Right ventricle myocardium superior (tissue), 1 donor: ENCODE measurements at places on chromosomes 7 and 10. TPM values are rescaled to one million over a fixed set of nuclear protein-coding genes. Genes with fewer than 3 reads are reported as not detected.

IL2RA gene
- total RNA-seq: 2.3 TPM

OR2A12 gene
- not detected for total RNA-seq

SFRP4 gene
- 0.59 TPM for total RNA-seq

HGF gene
- 1.6 TPM for total RNA-seq

LBX1 gene
- not detected for total RNA-seq

CYP3A5 gene
- not detected for total RNA-seq

GRID2IP gene
- total RNA-seq: not detected

OR13A1 gene
- total RNA-seq: not detected

LRRD1 gene
- not detected for total RNA-seq

MALRD1 gene
- total RNA-seq: 1.1 TPM

DMTF1 gene
- total RNA-seq: 26.8 TPM

SLC37A3 gene
- total RNA-seq: 9.5 TPM

SERPINE1 gene
- 1.6 TPM for total RNA-seq

AKR1C4 gene
- total RNA-seq: not detected

KCP gene
- total RNA-seq: 0.11 TPM

SLC39A12 gene
- total RNA-seq: not detected

DNAJB6 gene
- total RNA-seq: 191 TPM

DDIT4 gene
- total RNA-seq: 54.8 TPM

SH2D4B gene
- total RNA-seq: not detected

CALHM3 gene
- not detected for total RNA-seq

KRIT1 gene
- 26.4 TPM for total RNA-seq

OR2A1 gene
- not detected for total RNA-seq

TMEM236 gene
- total RNA-seq: 0.43 TPM

NME8 gene
- total RNA-seq: not detected

GIMAP8 gene
- total RNA-seq: 14.4 TPM

CADPS2 gene
- 20.3 TPM for total RNA-seq

GPRIN2 gene
- not detected for total RNA-seq

HMX3 gene
- not detected for total RNA-seq

MYL10 gene
- not detected for total RNA-seq

CRHR2 gene
- total RNA-seq: 0.24 TPM

SLC13A1 gene
- total RNA-seq: not detected

ABCA13 gene
- 0.16 TPM for total RNA-seq

ACTL6B gene
- not detected for total RNA-seq

NEUROD6 gene
- total RNA-seq: not detected

ZPBP gene
- total RNA-seq: not detected

MACC1 gene
- 0.19 TPM for total RNA-seq

CALCR gene
- total RNA-seq: 0.05 TPM

SPDYE1 gene
- not detected for total RNA-seq

AS3MT gene
- total RNA-seq: 16.1 TPM

C10orf62 gene
- total RNA-seq: 0.48 TPM

LIPK gene
- total RNA-seq: not detected

WNT8B gene
- total RNA-seq: not detected

LIPM gene
- not detected for total RNA-seq

BAIAP2L1 gene
- total RNA-seq: 1.6 TPM

CFAP46 gene
- 1.9 TPM for total RNA-seq

GOLGA7B gene
- total RNA-seq: 0.11 TPM

GLI3 gene
- total RNA-seq: 3.3 TPM
